Activated CD4-positive, alpha-beta T cell treated with anti-CD3 and anti-CD28 coated beads, Interleukin-2, amount 10 ng/mL, durations not matched to agents 24 days and 14 days (primary cell): ENCODE measurements at places on chromosomes 5 and 9. TPM values are rescaled to one million over a fixed set of nuclear protein-coding genes. Genes with fewer than 3 reads are reported as not detected.

GRCh38 chr9:101311758-101312420 is 72.9 kb downstream of the BAAT start:
- DNase-seq = peak; percentile 77

DNA sequence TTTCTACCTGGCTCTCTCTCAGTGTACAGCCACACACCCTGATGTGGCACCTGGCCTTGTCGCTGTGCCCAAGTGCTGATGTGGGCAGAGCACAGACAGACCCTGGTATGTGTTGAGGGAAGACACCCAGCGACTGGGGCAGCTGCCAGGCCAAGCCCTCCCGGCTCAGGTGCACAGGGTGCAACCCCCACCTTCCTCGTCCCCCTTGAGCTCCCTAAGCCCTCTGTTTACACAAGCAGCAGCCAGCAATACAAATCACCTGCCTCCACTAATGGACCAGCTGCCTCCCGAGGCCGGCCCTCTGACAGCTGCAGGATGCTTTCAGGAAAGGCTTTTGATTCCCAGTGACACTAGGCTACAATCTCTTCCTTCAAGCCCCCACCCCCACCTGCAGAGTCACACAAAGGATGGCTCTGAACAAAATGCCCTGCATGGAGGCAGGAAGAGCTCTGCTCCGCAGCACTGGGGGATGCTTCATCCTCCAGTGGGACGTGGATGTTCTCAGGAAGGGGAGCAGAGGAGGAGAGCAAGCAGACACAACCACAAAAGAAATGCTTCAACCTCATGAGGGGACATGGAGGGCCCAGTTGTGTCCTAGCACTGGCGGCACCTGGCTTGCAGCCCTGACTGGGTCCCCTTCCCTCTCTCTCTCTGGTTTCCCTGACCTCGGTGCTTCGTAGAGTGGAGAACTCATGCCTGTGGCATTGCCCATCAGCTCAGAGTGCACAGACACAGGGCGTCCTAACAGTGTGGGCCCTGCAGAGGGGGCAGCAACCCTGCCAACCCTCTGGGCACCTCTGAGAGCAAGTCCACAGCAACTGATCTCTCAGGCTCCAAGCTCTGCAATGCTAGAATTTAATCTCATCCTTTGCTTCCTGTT is 140.8 kb downstream of the BARX1 start:
- peak; percentile 37 for DNase-seq

DNA sequence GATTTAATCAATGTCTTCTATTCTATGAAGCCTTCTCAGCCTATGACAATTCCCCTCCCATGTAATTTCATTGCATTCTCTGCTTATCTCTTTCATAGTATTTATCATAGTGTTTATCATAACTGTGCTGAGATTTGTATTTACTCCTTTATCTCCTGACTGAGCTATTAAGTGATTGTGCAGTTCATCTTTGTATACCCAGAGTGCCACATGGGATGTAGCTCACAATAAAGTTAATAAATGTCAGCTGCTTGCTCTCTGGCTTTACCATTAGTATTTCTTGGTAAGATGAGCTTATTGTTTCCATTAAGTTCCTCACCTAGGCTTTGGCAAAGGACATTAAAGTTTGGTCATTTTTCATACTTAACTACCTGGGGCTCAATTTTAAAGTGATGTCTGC is 275.1 kb upstream of the MPDZ start:
- no peak for DNase-seq

- DNase-seq = no peak
These were observed 1.8 kb downstream of the IRX1 start for GRCh38 chr5:3597167-3598007.

DNA sequence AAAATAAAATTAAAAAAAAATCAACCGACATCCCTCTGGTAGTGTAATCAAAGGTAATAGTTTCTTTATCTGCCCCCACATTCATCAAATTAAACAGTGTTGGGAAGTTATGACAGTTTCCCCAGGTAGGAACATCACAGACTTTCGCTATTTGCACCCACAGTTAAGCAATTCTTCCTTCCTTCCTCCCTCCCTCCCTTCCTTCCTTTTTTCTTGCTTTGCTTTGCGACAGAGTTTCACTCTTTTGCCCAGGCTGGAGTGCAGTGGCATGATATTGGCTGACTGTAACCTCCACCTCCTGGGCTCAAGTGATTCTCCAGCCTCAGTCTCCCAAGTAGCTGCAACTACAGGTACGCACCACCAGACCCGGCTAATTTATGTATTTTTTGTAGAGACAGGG is 10.8 kb upstream of the BICD2 start:
- no peak for DNase-seq

- no peak for DNase-seq
These were observed 196.2 kb downstream of the RGS3 start for GRCh38 chr9:113659740-113660139.

PCDHA9 gene
- total RNA-seq = not detected in 2 replicates

RAD1 gene
- 46.4 and 48.9 TPM in 2 replicates for total RNA-seq
